Pancreas (tissue), 10 donors: ENCODE measurements at places on chromosomes 5 and 9.

DNA sequence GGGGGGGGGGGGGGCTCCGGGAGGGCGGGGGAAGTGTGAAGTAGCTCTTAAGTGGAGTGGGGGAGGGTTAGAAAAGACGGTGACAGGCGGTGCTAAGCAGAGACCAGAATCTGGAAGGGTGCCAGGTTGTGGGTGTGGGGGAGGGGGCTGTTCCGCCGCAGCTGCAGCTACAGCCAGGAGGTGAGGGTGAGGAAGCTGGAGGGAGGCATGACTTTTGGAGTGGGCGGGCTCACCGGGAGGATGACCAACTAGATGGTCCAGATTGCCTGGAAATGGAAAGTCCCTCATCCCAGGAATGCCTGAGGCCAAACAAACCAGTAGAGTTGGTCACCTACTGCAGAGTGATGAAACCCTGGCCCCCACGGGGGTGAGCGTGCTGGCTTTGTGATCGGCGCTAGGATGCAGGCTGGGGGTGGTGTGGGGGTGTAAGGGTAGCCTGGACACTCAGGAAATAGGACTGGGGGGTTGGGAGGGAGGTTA, 158.1 kb upstream of the SHB start:
- no peaks in the 10 kb centered on the region for H3K4me1 ChIP-seq
- H3K27me3 ChIP-seq = no peaks in the 10 kb centered on the region
- no peak overlapping the region for H3K27ac ChIP-seq
- H3K36me3 ChIP-seq = no peaks in the 10 kb centered on the region
- DNase-seq = peak; percentile 70

DNA sequence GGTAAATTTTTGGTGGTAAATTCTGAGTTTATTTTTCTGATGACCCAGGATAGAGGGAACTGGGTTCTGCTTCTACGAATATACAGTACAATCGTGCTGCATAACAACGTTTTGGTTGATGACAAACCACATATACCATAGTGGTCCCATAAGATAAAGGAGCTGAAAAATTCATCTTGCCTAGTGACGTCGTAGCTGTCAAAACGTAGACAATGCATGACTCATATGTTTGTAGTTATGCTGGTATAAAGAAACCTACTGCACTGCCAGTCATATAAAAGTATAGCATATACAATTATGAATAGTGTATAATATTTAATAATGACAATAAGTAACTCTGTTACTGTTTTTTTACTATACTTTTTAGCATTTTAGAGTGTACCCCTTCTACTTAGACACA, 244.0 kb downstream of the GAS1 start:
- peaks cover 7% of the 10 kb centered on the region for H3K4me1 ChIP-seq
- DNase-seq = no peak
- H3K27me3 ChIP-seq = no peaks in the 10 kb centered on the region
- H3K27ac ChIP-seq = no peak overlapping the region
- no peaks in the 10 kb centered on the region for H3K36me3 ChIP-seq

DNA sequence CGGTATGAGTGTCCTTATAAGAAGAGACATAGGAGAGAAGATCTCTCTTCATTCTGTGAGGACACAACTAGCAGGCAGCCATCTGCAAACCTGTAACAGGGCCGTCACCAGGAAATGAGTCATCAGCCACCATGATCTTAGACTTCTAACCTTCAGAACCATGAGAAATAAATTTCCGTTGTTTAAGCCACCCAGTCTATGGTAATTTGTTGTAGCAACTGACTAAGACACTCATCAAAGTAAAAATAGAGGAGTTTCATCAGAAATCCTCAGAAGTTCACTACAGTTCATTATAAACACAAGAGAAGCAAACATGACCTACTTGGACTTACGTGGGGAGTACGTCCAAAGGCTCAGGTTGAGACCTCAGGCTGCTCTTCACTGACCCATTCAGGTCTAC, 357.7 kb downstream of the SEMA5A start:
- no peaks in the 10 kb centered on the region for H3K36me3 ChIP-seq
- H3K4me1 ChIP-seq = no peaks in the 10 kb centered on the region
- no peak for DNase-seq
- H3K4me3 ChIP-seq = no peak overlapping the region

- DNase-seq = no peak
- H3K27me3 ChIP-seq = no peaks in the 10 kb centered on the region
- H3K36me3 ChIP-seq = no peaks in the 10 kb centered on the region
- H3K4me1 ChIP-seq = no peaks in the 10 kb centered on the region
- no peak overlapping the region for H3K27ac ChIP-seq
Observed at GRCh38 chr5:92505925-92506324, 1075.1 kb downstream of the NR2F1-AS1 start.

DNA sequence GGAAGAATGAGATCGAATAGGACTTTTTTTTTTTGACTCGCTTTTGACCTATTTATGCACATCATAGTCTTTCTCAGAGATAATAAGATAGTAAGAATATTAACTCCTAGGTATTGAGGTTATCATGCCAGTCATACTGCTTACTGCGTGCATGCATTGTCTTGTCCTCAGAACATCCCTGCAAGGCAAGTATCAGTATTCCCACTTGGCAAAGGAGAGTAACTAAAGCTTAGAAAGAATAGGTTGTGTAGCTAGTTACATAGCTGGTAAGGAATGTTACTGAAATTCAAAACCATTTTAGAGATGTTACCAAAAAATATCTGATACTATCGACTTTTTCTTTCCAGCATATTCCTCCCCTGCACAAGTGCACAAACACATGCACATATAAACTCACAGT, 296.1 kb upstream of the CLINT1 start:
- no peak for DNase-seq
- no peak overlapping the region for H3K4me3 ChIP-seq

GRCh38 chr5:173602423-173602822, 14.0 kb downstream of the BOD1 start:
- no peaks in the 10 kb centered on the region for H3K4me1 ChIP-seq
- no peak overlapping the region for H3K4me3 ChIP-seq
- H3K27ac ChIP-seq = no peak overlapping the region

GRCh38 chr9:27528076-27528885, 1.3 kb downstream of the MOB3B start:
- peak overlapping the region; percentile 86 for H3K27ac ChIP-seq
- H3K36me3 ChIP-seq = no peaks in the 10 kb centered on the region
- H3K4me1 ChIP-seq = peaks cover 12% of the 10 kb centered on the region
- no peaks in the 10 kb centered on the region for H3K27me3 ChIP-seq
- DNase-seq = peak; percentile 76

DNA sequence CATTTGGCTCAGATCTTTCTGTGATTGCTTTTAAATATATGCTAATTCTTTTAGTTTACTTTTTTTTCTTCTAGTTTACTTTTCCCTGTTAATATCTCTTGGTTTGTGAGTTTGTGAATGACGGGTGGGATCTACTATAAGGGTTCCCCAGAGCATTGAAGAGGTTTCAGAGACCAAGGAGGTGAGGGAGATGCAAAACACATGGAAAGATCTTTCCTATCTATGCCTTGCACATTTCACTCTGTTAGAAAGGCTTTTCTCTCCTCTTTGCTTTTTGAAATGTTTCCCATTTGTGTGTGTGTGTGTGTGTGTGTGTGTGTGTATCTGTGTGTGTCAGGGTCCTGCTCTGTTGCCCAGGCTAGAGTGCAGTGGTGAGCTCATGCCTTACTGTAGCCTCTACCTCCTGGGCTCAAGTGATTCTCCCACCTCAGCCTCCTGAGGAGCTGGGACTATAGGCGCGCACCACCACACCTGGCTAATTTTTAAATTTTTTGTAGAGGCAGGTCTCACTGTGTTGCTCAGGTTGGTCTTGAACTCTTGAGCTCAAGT, 50.7 kb downstream of the CNTLN start:
- H3K4me3 ChIP-seq = no peak overlapping the region
- no peak for DNase-seq
- H3K36me3 ChIP-seq = no peaks in the 10 kb centered on the region
- no peaks in the 10 kb centered on the region for H3K4me1 ChIP-seq
- H3K27ac ChIP-seq = no peak overlapping the region

- peaks cover 7% of the 10 kb centered on the region for H3K4me1 ChIP-seq
- H3K27me3 ChIP-seq = no peaks in the 10 kb centered on the region
- H3K4me3 ChIP-seq = no peak overlapping the region
- no peak for DNase-seq
- no peaks in the 10 kb centered on the region for H3K36me3 ChIP-seq
Observed at GRCh38 chr5:76468635-76469425, 65.7 kb downstream of the IQGAP2 start.

GRCh38 chr5:132808448-132808847, 4.7 kb upstream of the SOWAHA start:
- no peak overlapping the region for H3K4me3 ChIP-seq
- no peaks in the 10 kb centered on the region for H3K36me3 ChIP-seq
- H3K4me1 ChIP-seq = peaks cover 21% of the 10 kb centered on the region
- H3K27ac ChIP-seq = no peak overlapping the region
- no peaks in the 10 kb centered on the region for H3K27me3 ChIP-seq

GRCh38 chr5:155434267-155434666, 420.7 kb downstream of the KIF4B start:
- H3K4me1 ChIP-seq = no peaks in the 10 kb centered on the region
- no peak for DNase-seq
- H3K27ac ChIP-seq = no peak overlapping the region
- H3K4me3 ChIP-seq = no peak overlapping the region
- H3K27me3 ChIP-seq = no peaks in the 10 kb centered on the region

DNA sequence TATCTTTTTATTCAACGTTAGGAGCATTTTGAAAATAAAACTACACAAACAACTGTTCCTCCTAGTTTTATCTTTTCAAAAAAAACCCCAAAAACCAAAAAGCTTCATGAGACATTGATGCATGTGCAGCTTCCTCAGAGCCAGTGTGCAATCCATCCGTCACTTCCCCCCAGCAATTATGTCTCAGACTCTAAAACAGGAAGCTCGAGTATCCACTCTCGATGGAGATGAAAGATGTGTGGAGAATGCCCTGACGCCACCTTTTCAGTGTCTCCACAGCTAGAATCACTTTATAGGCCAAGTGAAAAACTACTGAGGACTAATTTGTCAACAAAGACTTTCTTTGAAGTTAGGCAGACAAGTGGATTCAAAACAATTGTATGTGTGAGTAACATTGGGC, 408.9 kb upstream of the SMARCA2 start:
- DNase-seq = no peak
- H3K27me3 ChIP-seq = no peaks in the 10 kb centered on the region
- H3K27ac ChIP-seq = no peak overlapping the region
- no peak overlapping the region for H3K4me3 ChIP-seq
- no peaks in the 10 kb centered on the region for H3K36me3 ChIP-seq

- no peaks in the 10 kb centered on the region for H3K27me3 ChIP-seq
- no peak overlapping the region for H3K27ac ChIP-seq
- H3K4me1 ChIP-seq = peaks cover 5% of the 10 kb centered on the region
Observed at GRCh38 chr5:134460551-134460950, 48.9 kb upstream of the CDKN2AIPNL start.

GRCh38 chr9:80555782-80556325, 984.1 kb downstream of the TLE4 start:
- no peaks in the 10 kb centered on the region for H3K4me1 ChIP-seq
- H3K4me3 ChIP-seq = no peak overlapping the region
- no peaks in the 10 kb centered on the region for H3K36me3 ChIP-seq

GRCh38 chr9:81028504-81028903, 660.8 kb downstream of the TLE1 start:
- no peaks in the 10 kb centered on the region for H3K27me3 ChIP-seq
- H3K4me1 ChIP-seq = no peaks in the 10 kb centered on the region
- DNase-seq = no peak
- no peak overlapping the region for H3K27ac ChIP-seq

DNA sequence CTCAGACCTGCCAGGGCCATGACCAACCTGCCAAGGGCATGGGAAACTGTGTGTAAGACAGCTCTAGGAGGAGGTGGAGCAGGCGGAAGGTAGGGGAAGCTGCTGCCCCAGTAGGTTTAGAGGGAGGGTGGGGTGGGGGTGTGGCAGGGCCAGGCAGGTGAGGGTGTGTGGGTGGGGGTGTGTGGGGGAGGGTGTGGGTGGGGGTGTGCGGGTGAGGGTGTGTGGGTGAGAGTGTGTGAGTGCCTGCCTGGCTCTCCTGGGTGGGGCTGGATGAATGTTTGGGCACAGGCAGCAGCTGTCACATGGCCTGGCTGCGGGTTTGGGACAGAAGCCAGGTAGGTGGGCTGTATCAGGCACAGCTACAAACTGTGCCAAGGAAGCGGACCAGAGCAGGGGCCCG, 8.8 kb upstream of the N4BP3 start:
- no peak overlapping the region for H3K4me3 ChIP-seq
- H3K27me3 ChIP-seq = no peaks in the 10 kb centered on the region
- H3K27ac ChIP-seq = no peak overlapping the region
- H3K36me3 ChIP-seq = no peaks in the 10 kb centered on the region
- H3K4me1 ChIP-seq = no peaks in the 10 kb centered on the region

DNA sequence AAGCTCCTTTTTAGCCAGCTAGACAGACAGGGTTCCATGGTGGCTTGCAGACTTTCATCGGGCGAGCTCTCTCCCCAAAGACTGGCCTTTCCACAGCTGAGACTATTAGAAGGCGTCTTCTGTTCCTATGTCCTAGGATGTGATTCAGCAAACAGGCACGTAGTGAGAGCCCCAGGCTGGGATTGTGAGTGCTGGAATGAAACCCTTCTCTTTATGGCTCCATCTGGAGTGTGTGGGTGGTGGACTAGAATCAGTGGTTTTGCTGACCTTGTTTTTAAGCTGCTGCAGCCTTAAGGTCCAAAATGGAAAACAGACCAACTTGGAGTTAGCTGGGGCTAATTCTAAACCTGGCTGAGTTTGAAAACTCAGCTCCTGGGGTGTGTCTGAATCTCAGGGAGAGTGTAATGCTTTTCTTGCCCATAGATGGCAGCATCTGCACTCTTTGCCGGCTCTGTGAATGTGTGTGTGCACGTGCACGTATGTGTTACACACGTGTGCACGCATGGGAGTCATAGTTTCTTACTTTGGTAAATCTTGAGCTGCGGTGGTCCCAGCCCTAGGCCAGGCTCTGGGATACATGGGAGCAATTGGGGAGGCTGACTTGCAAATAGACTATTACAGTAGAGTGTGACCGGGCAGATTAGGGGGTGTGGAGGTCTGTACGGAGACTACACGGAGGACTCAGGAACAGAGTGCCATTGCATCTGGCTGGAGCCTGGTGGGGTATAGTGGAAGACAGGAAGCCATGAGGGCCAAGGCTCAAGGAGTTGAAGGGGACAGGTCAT, 10.7 kb downstream of the GSN start:
- no peak for DNase-seq
- H3K4me3 ChIP-seq = no peak overlapping the region
- peaks cover 5% of the 10 kb centered on the region for H3K4me1 ChIP-seq

DNA sequence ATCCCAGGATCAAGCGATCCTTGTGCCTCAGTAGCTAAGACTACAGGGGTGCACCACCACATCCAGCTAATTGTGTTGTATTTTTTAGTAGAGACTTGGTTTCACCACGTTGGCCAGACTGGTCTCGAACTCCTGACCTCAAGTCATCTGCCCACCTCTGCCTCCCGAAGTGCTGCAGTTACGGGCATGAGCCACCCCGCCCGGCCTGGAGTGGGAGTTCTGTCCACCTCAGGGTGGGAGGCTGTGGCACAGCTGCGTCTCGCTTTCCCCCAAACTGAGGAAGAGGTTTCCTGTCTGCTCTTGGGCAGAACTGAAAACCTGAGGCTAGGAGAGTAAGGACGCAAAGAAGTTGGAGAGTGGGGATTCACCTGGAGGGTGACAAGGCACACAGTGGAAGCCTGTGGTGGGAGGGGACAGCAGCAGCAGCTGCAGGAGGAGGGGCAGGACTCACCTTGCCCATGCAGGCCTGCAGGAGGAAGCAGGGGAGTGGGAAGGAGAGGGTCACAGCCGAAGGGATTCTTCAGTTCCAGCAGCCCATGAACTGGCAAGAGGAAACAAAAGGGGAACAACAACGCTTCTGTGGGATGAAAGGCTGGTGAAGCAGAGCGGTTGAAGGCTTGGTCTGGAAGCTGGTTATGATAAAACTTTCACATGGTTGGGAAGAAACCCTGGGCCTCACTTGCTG, 181.4 kb downstream of the GAS1 start:
- H3K36me3 ChIP-seq = no peaks in the 10 kb centered on the region
- H3K4me1 ChIP-seq = no peaks in the 10 kb centered on the region
- H3K4me3 ChIP-seq = no peak overlapping the region
- H3K27ac ChIP-seq = no peak overlapping the region
- H3K27me3 ChIP-seq = no peaks in the 10 kb centered on the region
- DNase-seq = no peak
